NCI-H510A (cell line): ENCODE measurements at places on chromosomes 2 and 18.

DNA sequence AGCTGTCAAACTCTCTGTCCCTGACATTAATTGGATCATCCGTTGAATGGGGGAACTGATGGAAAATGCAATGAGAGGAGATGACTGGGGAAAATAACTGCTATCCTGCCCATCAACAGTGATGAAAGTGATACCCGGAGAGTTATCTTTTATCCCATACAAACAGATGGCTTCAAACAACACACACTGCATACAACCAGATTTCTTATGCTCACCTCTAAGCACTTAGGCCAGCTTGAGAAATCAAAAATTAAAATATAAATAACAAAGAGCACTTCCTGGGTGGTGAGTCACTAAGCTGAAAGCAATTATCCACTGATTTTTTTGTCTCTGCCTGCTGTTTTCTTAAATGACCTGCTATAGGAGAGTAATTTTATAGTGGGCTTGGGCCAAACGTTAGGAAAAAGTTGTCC, 237.6 kb upstream of the RGPD4 start:
- no peak for DNase-seq

GRCh38 chr18:79393181-79393634, 2.5 kb upstream of the NFATC1 start:
- no peak for DNase-seq

GRCh38 chr2:29502460-29502911, 387.3 kb downstream of the CLIP4 start:
- DNase-seq = no peak

- no peak for DNase-seq
These were observed 25.2 kb downstream of the TRABD2A start for GRCh38 chr2:84855731-84856130.
